HS-27A (cell line): ENCODE measurements at places on chromosomes 4 and X.

- no peak for DNase-seq
Observed at GRCh38 chr4:102687982-102688433, 72.8 kb downstream of the MANBA start.

DNA sequence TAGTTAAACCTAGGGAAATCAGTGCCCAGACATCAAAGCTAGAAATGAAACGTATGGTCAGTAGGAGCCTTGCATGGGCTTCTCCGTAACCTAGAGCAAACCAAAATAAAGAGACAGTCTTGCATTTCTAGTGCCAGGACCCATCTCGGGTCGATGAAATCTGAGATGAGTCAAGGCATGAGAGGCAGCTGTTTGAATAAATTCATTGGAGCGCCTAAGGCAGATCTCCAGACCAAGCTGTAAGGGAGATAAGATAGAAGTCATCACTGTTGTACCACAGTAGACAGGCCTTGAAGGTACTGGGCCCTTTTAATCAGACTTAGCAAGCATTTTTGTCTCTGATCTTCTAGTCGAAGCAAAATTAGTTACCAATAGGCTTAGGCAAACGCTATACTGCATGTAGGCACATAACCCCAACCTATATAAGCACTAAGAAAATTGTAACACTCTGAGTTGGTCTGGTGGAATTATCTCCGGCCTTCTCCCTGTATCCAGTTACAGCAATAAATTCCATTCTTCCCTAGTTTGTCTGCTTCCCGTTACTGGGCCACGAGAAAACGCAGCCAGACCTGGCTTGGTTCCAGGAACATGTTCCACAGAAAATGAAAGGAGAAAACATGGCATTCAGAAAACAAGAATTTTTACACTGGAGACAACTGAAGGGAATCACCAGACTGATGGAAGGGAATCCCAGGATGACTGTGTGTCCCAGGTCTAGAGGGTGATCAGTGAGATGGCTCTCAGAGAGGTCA, 21.1 kb upstream of the PAPSS1 start:
- DNase-seq, result no peak

GRCh38 chr4:93065790-93066189, 762.0 kb downstream of the GRID2 start:
- DNase-seq, result no peak

- no peak for DNase-seq
Observed at GRCh38 chrX:73366696-73367095, 80.2 kb upstream of the CDX4 start.

DNA sequence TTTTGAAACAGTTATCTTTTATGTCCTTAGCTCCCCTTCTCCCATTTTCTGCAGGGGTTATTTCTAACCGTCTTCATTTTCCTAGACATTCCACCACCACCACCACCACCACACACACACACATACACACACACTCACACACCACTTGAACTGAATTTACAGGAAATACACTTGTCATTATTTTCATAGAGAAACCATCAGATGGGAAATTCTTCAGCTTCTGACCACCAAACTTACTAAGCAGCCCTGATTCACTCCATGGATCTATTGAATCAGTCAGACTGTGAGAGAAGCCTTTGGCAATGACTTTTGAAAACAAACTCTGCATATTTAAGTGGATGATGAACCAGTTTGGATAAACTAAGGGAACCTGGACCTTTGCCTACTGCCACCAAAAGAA, 210.1 kb upstream of the NHS start:
- DNase-seq, result peak; percentile 3

DNA sequence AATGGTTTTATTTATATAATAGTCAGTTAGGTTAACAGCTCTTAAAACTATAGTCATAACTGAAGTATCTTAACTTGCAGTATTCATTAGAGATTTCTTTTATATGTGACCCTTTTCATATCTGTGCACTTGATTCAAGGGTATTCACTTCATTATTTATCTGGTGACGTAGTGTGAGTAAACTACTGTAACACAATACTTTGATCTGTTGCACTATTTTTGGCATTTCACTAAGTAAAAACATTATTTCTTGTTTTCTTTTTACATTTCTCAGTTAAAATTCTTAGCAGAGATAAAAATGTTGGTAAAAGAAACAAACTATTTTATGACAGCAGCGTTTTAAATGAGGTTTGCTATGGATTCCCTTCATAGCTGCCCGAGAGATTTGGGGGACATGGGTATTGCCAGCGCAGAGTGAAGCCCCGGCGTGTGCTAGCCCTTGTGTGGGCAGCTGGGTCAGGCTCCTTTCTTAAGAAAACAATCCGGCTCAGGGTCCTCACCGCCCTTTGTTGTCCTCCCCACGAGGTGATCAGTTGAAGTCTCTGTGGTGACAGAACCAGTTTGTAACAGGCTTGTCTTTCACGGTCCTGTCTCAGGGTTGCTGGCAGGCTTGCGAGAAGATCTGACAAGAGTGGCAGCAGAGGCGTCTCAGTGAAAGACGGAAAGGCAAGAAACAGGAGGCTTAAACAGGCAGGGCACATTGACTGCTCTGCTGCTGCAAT, 293.4 kb downstream of the BMPR1B start:
- DNase-seq, result no peak

DNA sequence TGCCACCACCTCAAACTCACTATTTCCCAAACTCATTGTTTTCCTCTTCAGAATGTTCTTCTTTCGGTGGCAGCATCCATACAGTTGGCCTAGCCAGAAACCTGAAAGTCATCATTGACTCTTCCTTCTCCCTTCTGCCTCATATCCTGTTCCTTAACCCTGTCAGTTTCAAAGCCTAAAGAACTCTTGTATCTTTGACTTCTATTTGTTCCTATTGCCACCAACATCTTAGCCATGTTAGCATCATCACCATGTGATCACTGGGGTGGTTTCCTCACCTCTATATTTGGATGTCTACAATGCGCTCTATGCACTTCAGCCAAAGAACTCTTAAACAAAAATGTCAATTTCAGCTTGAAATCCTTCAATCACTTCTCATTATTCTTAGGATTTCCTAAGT, 29.0 kb downstream of the DDX60L start:
- no peak for DNase-seq

DNA sequence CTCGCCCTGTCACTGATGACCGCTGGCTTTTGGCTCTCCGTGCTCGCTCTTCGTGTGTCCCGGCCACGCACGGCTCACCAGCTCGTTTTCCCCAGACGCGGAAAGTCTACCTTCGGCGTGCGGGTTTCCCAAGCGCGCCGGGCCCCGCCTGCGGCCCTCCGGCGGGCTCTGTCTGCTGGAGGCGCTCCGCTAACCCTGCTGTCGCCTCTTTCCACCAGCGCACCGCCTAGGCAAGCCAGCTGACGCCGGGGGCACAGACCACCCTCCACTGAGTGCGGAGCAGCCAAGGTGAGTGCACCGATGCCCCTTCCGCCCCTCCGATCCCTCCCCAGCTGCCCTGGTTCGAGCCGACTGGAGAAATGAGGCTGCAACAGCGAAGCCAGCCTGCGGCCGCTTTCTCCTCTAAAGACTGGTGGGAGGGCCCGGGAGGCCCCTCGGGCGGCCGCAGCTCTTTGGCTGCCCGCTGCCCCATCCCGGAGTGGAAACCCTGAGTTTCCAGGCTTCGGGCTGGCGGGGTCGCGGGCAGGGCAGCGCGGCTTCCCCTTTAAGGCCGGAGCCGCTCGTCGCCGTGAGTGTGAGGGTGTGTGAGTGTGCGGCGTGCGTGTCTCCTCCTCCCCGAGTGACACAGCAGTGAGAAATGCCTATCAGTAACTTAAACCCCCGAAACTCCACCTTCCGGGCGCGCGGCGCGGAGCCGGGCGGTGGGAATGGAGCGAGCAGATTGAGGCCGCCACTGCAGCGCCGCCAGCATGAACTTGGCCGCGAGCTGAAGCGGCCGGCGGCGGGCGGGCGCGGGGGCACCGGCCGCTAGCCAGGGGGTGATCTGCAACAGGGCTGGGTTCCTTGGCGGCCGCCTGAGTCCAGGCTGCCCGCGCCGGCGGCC, at the start of gene MAMLD1:
Gene MAMLD1, plus strand, starts transcription at position 719 of the 883 bp plus-strand sequence. CDS start 82,200 bp downstream, outside the sequence.
- DNase-seq, result no peak

DNA sequence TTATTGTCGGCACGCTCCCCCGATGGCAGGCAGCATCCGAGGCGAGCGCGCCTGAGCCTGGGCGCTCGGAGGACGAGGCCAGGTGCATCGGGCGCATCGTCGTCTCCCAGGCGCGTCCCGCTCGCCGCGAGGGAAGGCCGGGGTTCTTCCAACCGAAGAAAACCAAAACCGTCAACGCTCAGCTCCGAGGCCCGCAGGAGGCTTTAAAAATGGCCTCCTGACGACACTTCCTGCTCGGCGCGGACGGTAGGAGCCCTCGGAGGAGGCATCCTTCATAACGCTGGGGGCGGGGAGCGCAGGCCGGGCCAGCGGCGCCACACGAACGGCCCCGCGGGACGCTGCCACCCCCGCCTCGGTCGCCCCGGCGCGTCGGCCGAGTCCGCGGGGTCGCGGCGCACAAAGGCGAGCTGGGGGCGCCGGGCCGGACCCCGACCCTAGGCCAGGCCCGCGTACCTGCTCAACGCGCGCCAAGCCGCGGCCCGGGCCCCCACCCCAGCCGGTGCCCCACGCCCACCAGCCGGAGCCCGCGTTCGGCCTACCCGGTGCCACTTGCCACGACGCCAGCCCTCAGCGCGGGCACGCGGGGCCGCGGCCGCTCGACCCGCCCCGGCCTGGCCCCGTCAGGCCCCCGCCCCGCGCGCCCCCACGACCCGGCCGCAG, 501 bp downstream of the ZNF518B start:
- DNase-seq, result no peak

DNA sequence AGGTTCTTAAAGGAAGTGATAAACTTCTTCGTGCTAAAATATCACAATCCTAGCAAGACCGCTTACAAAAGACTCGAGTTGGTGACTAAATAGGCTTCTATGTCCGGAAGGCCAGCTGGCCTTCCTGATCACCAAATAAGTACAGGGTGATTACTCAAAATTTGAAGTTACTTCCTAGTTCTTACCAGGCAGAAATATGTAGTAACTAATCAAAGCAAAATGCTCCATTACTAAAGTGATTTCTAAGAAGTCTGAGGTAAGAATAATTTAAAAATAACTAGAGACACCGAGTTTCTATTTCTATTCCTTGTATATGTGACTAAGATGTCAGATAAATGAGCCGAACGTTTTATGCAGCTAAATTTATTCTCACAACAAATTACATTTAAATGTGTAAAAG, 62.2 kb downstream of the NSUN7 start:
- DNase-seq, result no peak
